K562 (cell line): ENCODE measurements at places on chromosomes 5 and 9.

DNA sequence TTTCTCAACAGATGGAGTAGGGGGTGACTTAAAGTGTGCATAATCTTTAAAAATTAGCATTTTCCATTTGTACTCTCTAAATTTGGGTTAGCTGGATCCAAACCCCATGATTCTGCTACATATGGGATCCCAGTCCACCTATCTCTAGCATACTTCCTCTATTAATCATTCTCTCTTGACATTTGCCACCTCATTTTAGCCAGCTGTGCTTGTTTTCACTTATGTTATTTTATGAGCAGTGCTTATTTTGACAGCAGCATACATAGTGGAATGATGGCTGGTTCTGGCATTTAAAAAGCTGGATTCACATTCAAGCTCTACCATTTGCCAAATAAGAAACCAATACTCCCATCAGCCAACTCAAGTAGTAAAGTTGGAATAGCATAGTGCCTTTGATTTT, 22.5 kb upstream of the SNX18 start:
- DNase-seq: no peak

- no peak for DNase-seq
Measured at GRCh38 chr5:62631909-62632580, 53.4 kb downstream of the LRRC70 start.

- no peak for DNase-seq
Measured at GRCh38 chr9:124786881-124787573, 10.1 kb downstream of the OLFML2A start.

- no peak for DNase-seq
Measured at GRCh38 chr5:51347157-51347556, 36.1 kb upstream of the ISL1 start.

DNA sequence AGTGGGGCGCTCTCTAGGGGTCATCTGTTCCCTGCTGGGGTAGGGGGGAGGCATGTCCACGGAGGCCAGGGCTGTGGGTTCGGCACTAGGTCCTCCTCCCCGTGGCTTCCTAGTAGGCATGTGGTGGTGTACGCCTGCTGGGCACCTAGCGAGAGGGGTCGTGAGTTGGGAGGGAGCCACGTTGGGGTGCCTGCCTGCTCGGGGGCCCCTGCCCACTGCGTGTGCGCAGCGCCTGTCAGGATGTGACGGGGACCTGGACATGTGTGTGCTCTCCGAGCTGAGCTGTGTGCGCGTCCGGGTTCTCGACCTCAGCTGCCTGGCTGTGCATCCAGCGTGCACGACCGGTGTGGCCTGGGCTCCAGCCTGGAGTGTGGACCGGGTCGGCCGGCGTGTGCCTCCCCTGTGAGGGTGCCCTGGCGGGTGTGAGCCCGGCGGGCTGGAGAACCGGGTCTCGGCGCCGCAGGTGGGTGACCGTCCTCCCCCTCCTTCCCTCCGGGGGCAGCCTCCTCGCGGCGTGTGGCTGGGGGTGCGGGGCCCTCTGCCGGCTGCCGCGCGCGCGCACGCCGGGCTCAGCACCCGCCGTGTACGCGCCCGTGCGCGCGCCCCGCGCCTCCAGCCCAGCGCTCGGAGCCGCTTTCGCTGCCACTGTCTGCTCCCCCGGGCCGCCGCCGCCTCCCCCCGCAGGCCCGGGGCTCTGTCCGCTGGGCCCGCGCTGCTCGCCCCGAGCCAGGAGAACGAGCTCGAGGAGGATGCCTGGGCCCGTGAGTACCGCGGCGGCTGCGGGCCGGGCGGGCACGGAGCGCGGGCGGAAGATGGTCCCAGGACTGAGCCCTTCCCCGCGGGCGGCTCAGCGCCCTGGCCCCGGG, at the start of gene PRR7:
Gene PRR7 (plus strand): TSS at position 615 of the 866 bp plus-strand sequence. CDS start 8,254 bp downstream, outside the sequence.
- DNase-seq: peak; percentile 80

DNA sequence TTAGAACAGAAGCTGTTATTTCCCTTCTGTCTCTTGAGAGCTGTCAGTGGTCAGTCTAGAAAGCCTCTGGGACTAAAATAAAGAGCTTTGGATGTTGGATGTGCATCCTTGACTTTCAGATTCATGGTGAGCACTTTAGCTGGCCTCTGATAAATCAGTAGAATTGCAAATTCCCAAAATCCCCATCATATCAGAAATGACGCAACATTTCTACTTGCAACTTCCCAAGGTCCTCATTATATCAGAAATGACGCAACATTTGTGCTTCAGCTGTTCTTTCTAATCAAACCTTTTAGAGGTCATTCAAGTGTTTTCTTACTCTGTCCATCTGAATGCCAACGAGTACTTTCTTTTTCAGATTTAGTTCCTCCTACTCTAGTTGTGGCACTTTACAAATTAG, 167.3 kb upstream of the MOCS2 start:
- no peak for DNase-seq

DNA sequence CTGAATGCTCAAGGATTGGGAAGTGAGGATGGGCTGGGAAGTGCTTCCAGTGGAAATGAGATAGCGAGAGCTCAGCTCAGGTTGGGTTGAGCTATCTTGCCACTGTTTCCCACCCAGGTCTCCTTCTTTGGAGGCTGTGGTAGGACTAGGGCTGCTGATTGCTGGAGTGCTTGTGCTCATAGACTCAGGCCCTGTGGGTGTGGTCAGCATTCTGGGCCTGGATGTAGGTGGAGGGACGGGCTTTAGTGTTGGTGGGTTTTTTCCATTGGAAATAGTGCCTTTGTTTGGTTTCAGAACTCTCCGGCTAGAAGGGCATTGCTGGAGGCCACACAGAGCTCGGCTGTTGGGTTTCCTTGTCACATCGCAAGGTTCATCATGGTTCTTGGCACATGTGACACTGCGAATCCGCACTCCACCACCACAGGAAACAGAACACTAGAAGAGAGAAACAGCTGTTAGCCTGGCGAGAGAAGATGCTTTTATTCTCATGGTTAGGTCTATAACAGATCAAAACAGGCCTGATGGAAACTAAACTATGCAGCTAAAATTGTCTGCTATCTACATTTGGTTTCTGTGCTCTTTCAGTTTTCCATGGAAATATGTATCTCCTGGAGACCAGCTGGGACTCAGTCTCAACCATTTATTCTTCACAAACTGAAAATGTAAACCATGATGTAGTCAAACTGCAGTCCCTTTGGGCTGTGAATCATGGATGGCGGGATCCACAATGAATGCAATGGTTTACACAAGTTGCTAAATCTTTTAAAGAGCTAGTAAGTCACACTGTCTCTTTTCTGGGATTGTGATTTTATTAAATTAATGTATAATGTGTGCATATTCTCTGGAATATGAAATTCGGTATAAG, 136.2 kb downstream of the TARS1 start:
- DNase-seq: no peak

DNA sequence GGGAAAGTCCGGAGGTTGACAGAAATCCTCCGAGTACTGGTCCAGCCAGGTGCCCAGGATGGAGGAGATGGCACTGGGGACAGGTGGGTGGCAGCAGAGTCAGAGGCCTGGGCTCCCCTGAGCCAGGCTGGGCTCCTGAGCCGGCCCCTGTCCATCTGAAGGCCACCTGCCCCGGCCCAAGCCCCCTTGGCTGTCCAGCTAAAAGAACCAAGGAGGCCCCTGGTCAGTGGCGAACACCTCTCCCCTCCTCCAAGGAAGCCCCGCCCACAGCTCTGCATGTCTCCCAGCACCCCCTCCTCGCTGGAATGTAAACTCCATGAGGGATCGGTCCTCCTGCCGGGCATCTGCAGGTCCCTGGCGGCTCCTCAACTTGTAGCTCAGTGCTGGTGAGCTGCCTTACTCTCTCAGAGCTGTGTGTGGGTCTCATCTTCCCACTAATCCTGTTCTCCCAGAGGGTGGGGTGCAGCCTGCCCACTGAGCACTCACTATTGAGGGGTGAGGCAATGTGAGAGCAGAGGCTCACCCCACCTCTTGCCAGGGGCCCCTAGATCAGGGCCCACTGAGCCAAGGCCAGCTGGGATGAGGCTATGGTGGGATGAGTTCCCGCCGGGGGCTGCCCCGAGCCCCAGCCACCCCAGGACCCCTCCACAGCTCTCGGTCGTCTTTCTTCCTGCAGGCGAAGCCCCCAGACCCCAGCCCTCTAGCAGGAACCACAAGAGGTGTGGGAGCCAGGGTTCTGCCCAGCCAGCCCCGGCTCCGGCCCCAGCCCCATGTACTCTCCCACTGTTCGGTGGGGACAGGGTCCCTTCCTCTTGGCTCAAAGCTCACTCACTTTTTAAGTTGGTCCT, 12.0 kb downstream of the RALGDS start:
- DNase-seq: no peak

GRCh38 chr9:13386935-13387733, 107.6 kb upstream of the MPDZ start:
- no peak for DNase-seq

- no peak for DNase-seq
Measured at GRCh38 chr5:104556957-104557356, 994.4 kb upstream of the NUDT12 start.

DNA sequence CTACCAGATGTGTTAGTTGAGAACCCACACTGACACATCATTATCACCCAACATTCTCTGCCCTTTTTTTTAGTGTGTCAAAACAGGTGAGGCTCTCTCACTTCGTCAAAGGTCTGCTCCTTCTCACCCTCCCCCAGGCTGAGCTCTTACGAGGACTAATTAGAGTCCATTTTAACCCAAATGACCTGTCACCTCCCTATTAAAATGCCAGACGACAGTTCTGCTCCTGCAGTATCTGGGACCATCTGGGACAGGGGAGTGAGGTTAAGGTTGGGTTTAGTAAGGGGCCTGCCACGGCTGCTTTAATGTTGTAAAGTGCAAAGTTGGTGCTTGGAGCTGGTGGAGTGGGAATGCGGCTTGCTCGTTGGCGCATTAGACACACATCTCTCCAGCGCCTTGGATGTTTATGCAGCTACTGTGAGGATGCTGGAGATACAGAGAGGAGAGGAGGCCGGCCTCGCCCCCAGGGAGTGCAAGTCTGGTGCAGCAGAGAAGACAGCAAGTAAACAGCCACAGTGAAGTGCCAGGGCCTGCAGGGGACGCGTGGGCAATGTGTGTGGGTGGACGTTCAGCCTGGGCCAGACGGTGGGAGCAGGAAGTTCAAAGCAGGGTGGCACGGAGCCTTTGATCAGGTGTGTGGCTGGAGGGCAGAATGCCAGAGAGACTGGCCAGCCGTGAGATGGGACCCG, 96.2 kb downstream of the C9orf50 start:
- DNase-seq: no peak

DNA sequence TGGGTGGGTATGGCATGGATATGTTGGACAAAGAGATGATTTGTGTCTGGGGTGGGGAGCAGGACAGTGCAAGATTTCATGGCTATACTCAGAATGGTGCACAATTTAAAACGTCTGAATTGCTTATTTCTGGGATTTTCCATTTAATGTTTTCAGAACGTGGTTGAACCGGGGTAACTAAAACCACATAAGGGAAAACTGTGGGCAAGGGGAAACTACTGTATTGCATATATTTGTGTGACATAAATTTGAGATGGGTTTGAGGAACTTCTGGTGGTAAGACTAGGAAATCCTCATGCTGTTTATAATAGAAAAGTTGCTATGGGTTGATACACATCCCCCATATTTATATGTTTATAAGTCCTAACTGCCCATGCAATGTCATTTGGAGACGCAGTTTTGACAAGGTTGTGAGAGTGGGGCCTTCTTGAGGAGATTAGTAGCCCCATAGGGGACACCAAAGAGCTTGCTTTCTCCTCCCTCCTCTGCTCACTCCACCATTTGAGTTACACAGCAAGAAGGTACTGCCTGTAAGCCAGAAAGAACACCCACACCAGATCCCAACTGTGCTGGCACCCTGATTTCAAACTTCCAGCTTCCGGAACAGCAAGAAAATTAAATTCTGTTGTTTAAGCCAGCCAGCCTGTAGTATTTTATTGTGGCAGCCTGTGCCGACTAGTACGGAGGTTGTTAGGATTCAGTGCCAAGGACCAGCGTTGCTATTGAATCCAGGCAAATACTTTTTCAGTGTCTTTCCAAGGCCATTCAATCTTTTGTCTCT, 2118.9 kb downstream of the MAT2B start:
- DNase-seq: no peak

DNA sequence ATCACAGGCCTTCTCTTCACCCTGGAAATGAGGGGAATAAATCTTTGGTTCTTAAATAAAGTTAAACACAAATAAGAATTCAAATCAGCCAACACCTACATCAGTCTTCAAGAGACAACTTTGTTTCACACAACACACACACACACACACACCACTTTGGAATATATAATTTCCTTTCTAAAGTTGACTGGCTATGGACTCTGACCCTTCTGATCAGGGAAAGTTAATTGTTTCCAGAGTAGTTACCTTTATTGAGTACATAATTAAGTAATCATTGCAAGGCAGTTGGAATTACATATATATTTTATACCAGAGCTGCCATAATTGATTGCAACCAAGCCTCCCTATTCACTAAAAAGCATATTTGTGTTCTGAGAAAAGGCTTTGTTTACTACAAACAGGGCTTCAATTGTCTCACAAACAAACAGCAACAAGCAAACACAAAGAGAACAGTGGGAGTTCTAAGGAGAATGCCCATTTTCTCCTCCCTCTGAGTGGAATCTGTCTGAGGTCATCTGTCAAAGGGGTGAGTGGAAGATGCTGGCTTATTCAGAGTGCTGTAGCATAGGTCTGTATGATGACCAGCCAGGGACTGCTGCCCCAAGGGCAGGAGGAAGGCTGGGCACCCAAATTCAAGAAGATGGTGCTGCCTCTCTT, 136.6 kb downstream of the SEMA6A start:
- DNase-seq: no peak

GRCh38 chr5:42500003-42500599, 76.9 kb downstream of the GHR start:
- no peak for DNase-seq

DNA sequence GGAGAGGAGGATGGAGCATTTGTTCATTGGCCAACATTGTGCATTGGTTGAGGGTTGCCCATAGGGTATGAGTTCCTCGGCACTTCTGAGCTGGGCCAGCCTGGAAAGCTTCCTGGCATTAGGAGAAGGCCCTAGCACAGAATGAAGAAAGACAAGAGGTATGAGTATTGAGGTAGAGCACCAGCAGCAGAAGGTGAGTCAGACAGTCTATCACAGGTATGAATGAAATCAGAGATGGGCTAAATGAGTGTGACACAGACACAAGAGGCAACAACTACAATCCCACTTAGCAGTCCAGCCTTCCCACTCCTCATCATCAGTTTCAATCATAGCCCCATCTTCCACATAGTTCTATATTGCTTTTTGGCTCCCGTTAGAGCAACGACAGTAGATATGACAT, 25.4 kb upstream of the TGFBR1 start:
- no peak for DNase-seq
